Pons (tissue), 1 donor: ENCODE measurements at places on chromosomes 11 and 22.

- DNase-seq: no peak
Observed at GRCh38 chr11:134261626-134262488, 8.5 kb downstream of the ACAD8 start.

DNA sequence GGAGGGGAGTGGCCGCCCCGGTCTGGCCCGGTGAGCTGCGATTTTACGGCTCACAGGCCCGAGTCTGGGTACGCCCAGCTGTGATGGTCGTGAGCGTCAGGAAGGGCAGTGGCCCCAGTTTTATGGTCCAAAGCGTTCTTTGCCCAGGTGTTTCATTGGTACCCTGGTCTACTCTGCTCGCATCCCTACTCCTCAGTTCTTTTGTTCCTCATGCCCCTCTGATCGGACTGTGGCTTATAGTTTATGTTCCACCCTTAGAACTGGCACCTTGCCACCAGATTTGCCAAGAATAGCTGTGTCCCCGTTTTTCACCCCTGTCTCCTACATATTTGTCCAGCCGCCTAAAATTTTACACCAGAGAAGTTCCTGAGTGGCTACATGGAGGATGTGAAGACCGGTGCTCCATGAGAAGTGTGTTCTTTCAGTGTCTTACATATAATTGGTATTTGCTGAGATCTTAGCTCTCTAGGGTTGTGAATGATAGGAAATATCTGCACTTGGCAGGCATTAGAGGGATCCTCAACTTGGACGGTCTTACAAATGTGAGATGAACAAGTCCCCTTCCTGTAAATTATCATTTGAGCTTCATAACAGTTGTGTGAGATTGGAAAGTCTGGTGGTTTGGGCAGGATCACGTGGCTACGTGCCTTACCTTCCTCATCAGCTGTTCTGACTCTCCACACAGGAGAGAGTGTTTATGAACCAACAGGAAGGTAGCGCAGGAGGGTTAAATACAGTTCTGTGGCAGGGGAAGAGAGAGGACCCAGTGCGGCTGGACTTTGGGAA is 1.1 kb downstream of the PANX1 start:
- peak; percentile 43 for DNase-seq

DNA sequence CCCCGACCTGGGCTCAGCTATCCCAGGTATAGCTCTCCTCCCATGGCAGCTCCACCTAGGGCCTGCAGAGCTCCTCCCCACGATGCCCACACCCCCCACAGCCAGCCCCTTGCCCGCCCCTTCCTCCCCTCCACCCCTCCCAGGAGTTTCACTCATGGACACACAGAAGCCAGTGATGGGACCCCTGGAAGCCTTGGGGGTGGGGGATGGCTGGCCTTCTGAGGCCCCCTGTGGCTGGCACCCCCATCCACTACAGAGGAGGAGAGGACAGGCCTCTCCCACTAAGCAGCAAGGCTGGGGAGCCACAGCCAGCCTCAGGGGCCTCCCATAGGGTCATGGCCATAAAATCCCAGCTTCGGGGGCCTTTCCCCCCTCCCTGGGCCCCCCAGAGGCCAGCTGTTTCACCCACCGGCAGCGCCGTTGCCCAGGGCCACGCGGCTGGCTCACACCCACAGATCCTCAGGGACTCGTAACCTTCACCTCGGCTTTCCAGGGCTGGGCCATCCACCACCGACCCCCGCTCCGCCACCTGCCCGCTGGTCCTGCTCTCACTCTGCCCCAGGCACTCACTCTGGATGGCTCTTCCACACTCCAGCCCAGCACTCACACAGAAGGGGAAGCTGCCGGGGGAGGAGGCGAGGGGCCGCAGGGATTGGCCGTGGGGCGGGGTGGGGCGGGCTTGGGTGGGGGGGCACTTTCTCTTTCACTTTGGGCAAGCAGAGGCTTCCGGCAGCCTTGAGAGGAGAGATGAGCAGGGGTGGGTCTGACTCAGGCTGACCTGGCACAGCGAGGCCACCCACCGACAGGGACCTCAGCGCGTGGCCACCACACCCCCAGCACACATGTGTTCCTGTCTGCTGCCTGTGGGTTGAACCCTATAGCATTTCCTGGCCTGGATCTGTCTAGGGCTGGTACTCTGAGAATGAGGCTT is 2.2 kb downstream of the SLC25A22 start:
- DNase-seq: no peak

DNA sequence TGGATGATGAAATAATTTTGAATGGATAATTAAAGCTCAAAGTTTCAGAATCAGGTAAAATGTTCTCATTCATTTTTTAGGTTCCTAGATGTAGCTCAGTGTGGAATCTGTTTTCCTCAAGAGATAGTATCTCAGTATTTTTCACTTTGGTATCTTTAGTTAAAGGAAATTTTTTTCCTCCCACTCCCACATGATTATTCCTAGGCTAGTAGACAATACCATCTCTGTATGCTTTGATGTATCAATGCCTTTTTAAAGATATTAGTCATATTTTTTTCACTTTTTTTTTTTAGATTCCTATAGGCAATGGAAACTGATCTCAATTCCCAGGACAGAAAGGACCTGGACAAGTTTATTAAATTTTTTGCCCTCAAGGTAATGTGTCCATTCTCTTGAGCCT is 26.6 kb downstream of the ATG13 start:
- no peak for DNase-seq

DNA sequence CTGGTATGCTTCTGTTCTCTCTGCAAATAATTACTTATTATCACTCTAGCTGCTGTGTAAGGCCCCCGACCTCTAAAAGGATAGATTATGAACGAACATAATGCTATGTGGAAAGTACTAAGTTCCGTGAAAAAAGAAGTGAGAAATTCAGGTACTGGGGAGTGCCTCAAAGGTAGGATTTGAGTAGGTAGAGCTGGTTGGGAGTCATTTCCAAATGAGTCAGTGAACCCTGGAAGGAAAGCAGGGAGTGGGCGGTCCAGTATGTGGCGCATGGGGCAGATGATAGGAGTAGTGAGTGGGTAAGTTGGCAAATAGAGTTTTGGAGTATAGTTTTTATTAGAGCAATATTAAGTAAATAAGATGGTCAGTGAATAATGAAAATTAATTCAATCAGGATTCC is 2.4 kb downstream of the ZC3H12C start:
- no peak for DNase-seq

DNA sequence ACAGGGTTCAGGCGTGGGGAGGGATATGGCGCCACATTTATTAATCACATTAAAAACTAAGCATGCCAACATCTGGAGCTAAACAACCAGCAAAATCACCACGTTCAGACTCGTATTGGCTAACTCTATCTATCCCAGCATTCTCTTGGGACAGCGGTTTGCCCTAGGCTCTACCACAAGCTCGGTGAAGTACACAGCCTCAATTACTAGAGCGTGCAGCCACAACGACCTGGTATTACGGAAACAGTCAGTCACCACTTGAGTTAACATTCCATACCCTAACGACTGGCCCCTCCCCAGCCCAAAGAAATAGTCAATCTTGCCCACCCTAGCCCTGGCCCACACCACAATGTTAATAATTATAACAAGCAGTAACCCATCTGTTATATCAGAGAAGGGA is 32.1 kb downstream of the APOL5 start:
- DNase-seq: no peak

GRCh38 chr11:22177186-22177585 is 15.7 kb upstream of the ANO5 start:
- no peak for DNase-seq

DNA sequence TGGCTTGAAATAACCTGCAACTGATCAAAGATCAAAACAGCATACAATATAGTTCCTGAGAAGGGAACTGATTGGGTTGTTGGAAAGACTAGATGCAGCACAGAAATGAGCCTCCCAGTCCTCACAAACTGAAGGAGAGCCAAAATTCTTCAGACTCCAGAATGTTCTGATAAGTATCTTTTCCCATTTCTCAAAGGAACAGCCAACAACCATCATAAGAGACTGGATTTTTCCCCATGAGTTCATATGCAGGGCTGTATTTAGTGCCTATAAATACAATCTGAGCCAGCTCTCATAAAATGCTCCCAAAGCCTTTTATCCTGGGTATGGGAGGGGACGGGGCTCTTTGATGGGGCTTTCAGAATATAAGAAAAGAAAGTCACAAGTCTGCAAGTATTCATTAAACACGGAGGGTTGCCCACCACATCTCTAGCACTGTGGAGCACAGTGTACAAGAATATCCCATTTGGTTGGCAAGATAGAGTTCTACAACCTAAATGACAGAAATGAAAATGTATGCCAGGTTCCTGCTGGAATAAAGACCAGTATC is 50.7 kb upstream of the LYVE1 start:
- no peak for DNase-seq

DNA sequence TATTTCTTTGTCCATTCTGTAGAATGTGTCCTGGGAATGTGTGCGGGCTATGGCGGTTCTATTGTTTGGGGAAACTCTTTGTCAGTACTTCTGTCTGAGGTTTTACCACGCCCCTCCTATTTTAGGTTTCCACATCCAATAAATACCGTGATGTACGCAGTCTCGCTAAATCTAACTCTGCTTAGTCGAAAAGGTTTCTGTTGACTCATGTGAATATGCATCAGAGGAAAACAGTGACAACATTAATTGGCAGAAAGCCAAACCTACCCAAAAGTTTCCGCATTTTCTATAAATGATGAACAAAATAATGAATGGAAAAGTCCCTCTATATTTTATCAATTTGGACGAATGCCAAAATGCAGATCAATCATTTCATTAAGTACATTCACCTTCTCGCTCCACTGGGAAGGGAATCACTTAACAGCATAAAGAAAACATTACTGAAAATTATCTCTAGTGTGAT is 143.4 kb downstream of the MAML2 start:
- no peak for DNase-seq

DNA sequence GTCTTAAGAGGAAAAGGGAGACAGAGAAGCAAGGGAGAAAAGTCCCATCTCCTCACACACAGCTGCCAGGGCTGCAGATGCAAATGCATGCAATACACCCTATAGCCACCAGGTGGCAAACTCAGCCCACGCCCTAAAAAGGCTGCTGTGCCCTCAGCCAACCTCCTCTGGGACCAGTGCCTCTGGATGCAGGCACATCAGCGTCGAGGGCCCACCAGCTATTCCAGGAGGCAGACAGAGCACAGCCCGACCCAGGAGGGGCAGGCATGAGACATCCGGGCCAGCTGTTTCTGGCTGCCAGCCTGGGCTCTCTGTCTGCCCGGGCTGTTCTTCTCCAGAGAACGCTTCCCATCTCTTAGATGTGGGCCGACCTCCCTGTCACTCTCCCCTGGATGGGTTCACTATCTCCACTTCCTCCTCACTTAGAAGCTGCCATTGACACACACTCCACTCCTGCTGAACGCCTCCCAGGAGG is 39.7 kb downstream of the TPBGL start:
- DNase-seq: peak; percentile 79

- DNase-seq: no peak
Observed at GRCh38 chr11:128928400-128928799, 14.3 kb downstream of the TP53AIP1 start.

GRCh38 chr11:16421826-16422225 is 65.5 kb upstream of the SOX6 start:
- no peak for DNase-seq

GRCh38 chr11:73981051-73981805 is 1.4 kb downstream of the UCP2 start:
- DNase-seq: no peak

GRCh38 chr11:61785837-61786402 is 6.5 kb downstream of the TMEM258 start:
- no peak for DNase-seq

GRCh38 chr11:19680829-19681368 is 31.7 kb upstream of the NAV2 start:
- DNase-seq: no peak

- no peak for DNase-seq
Observed at GRCh38 chr11:19938169-19938856, 222.0 kb downstream of the DBX1 start.

- DNase-seq: no peak
Observed at GRCh38 chr11:125381499-125382044, 114.5 kb downstream of the FEZ1 start.
